Ecto neural progenitor cell (in vitro differentiated cells): ENCODE measurements at places on chromosomes 1 and 21.
A peak's percentile ranks its signal among the peaks of the same experiment; 100 is the strongest.

DNA sequence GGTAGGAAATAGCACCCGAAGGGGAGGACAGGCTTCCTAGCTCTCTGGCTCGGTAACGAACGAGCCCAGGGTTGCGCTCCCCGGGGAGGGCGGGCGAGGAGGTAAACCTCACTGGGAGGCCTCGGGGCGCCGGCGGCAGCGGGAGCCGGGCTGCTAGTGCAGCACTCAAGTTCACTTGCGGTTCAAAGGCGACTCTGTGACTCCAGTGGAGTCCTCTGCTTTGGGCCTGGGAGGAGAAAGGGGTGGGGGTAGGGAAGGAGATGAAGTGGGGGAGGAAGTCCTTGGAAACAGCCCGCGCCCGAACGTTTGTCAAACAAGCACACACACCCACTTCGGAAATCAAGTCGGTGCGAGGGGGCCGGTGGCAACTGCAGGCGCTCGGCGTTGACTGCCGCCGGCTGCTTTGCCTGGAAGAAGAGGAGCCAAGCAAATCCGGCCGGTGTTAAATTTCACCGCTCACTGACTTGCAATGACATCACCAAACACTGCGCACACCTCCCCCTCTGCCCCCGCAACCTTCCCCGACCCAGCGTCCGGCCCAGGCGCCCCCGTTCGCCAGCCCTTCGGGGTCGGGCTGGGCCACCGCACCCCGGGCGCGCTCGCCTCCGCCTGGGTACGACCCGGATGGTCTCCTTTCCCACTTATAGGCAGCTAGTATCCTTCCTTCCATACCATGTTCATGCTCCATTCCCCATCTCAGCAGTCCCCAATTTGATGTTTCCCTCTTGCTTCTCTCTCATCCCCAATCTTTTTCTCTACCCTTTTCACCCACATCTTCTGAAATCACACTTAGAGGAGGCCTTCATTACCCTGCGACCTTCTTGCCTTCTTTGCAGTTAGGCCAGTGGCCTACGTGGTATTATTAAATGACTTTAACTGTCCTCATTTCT is at the start of gene COL24A1:
Gene COL24A1, minus strand, starts transcription at position 207 of the 890 bp plus-strand sequence. CDS start 376 bp downstream, outside the sequence.
- peak; percentile 83 for DNase-seq

DNA sequence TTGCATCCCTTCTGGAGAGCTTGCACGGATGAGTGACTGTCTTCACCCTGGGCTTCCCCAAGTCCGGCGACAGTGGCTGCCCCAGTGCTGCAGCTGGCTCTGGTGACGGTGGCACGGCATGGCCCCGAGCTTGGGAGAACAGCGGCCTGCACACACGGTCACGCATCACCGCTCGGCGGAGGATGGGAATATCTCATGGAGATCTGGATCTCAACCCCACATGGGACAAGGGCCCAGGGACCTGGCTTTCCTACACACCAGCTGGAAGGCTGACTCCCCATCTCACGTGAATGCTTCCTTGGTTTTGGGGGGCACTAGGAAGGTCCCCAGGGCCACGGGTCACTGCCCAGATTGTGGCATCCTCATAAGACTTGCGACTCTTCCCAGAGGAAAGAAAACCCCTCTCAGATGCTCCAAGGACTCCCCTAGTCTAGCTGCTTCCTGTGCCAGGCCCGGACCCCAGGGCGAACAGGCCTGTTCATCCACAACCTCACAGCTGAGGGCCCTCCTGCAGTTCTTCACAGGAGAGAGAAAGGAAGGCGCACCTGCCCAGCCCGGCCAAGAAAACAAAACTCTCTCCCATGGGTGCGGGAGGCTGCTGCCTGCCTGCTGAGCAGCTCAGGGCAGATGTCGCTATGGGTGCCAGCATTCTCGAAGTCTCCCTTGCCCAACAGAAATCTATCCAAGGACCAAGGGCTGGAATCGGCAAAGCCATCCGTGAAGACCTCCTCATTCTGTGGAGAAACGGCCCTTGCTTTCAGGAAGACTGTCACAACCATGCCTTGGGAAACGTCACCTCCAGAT is 9.9 kb downstream of the CFAP410 start:
- DNase-seq = no peak

- no peak for DNase-seq
Observed at GRCh38 chr1:23897083-23897482, 16.1 kb downstream of the CNR2 start.

GRCh38 chr1:101967871-101968270 is 28.9 kb downstream of the OLFM3 start:
- no peak for DNase-seq

DNA sequence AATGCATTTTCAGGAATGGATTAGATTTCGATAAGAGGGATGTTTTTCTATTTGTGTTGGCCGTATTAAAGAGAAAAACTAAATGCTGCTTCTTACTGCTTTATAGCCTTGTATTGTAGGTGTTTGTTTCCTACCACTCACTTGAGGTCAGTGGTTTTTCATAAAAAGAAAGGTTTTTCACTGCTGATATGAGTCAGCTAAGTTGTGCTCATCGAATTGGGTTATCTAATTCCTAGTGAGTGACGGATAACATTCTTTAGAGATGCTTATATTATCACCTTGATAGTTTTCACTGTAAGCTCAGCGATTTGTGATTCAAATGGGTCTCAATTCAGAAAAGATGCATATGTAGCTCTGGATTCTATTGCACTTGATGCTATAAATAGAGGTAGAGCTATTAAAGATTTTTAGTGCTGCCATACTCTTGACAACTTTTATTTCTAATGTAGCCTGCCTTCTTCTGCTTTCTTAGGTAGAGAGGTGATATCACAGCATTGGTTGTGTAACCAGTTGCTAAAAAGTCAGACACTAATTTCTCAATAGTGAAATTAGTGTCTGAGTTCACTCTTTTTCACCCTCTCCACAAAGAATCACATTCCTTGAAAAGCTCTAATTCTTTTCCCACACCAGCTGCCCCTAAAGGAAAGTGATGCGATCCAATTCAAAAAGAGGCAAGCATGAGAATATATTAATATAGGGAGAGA is 180.0 kb downstream of the RASAL2 start:
- no peak for DNase-seq

- no peak for DNase-seq
Observed at GRCh38 chr1:202084791-202085681, 37.7 kb upstream of the GPR37L1 start.

DNA sequence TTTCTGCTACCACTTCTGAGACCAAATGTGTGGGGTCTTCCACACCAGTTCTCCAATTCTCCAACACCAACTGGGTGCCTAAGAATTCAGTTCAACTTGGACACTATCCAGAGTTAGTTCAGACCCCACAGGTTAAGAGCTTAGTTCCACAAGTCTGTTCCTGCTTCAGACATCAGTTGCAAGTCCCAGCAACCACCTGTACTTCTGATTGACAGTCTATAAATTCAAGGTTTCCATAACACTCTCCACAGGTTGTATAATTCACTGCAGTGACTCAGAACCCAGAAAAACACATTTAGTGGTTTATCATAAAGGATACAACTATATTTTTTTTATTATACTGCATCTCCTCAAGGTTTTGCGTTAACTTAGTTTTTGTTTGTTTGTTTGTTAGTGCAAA is 18.7 kb downstream of the AK5 start:
- DNase-seq = no peak

DNA sequence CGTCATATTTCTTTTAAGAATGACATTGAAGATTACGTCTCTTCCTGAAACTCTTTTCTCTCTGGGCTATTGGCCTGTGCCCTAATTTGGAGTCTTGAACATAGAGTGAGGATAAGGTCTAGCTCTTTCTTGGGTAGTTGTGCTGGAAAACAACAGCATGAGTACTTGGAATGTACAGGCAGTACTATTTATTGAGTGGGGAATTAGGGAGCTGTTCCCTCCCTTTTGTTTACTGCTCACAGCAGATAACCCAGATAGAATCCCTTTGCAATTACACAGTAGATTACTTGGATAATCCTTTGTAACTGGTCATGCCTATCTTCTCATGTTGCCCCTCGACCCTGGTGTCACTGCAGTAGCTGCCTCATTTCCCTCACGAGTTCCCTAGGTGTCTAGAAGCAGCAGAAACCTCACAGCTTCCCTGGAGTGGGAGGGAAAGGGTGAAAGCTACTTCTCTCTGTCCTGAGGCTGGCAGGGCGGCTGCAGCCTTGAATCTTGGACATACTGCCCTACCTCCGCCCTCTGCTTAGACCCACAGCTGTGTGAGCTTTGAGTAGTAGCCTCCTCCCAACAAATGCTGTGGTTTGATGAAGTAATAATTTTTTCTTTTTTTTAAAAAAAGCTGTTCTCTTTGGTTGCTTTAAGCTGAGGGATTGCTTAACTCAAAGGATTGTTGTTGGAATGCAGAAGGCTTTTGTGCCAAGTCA is 70.6 kb downstream of the FGGY start:
- DNase-seq = peak; percentile 49

DNA sequence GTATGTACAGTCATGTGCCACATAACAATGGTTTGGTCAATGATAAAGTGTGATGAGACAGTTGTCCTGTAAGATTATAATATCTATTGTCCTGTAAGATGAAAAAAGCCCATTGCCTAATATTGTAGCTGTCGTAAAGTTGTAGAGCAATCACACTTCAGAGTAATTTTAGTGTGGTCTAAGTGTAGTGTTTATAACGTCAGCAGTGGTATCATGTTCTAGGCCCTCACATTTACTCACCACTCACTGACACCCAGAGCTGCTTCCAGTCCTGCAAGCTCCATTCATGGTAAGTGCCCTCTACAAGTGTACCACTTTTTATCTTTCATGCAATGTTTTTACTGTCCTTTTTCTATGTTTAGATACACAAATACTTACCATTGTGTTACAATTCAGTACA is 259.9 kb upstream of the RAB4A start:
- DNase-seq = no peak

DNA sequence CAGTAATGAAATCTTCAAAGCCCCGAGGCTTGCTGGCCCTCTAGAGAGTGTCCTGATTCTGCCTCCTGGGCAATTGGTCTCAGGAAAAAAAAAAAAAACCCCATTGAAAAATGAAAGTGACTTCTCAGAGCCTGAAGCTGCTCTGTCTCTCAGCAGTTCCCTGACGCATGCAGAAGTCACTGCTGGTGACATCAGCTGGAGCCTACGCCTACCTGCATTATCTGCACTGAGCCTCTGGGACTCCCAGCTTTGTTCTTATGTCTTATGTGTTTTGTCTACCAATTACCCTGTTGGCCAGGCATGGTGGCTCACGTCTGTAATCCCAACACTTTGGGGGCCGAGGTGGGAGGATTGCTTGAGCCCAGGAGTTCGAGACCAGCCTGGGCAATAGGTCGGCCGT is 10.1 kb upstream of the SLC25A33 start:
- no peak for DNase-seq

- no peak for DNase-seq
Observed at GRCh38 chr21:33244779-33245105, 15.0 kb downstream of the IFNAR2 start.

GRCh38 chr1:116628448-116628847 is 39.1 kb downstream of the IGSF3 start:
- DNase-seq = no peak

DNA sequence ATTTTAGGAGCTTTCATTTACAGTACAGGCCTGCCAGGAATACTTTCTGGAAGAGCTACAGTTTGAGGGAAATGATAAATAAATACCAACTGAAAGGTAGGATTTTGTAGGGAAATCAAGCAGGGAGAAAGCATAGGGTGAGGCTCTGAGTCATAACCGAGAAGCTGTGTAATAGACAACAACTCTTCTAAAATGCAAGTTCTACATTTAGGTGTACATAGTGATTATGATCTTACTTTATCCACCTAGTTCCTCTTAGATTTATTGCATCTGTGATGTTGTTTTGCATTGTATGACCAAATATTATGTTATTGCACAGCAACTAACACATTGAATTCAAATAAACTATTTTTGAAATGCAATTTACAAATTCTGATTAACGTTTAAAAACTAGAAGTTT is 819.3 kb downstream of the PLA2G4A start:
- DNase-seq = no peak

GRCh38 chr1:170221031-170221430 is 75.3 kb downstream of the NTMT2 start:
- DNase-seq = no peak

- DNase-seq = no peak
Observed at GRCh38 chr1:91583326-91583755, 82.7 kb downstream of the CDC7 start.

DNA sequence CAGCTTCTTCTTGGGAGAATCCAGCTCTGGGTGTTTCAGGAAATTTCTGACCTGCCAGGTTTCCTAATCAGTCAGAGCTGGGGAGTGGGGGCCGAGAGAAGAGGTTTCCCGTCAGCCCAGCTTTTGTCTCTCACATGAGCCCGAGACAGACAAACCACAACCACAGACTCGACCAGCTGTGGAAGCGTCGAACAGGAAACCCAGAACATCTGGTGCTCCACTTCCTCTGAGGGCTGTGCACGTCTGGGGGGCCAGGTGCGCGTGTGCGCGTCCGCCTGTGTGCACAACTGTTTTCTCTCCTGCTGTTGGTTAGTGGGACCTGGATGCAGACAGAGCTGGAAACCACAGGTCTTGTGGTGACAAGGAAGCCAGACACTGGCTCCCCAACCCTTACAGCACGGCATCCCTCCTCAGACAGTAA is 113.0 kb upstream of the SLC25A33 start:
- DNase-seq = no peak

DNA sequence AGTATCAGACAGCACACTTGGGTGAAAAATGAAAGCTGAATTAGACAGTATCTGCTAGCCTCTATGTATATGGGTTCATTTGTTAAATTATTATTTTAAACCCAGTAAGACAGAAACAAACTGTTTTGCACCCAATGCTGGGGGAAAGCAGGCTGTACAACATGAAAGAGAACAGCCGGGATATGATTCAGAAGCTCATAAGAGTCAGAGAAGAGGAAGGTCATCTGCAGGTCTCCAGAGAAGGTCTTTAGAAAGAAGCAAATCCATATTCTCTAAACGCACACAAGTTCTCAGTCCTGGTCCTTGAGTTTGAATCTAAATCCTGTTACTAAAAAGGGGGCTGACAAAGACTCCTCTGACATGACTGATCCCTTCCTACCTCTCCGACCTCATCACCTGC is 155.1 kb downstream of the SIPA1L2 start:
- DNase-seq = no peak

GRCh38 chr1:11501491-11501897 is 22.5 kb downstream of the DISP3 start:
- DNase-seq = no peak

DNA sequence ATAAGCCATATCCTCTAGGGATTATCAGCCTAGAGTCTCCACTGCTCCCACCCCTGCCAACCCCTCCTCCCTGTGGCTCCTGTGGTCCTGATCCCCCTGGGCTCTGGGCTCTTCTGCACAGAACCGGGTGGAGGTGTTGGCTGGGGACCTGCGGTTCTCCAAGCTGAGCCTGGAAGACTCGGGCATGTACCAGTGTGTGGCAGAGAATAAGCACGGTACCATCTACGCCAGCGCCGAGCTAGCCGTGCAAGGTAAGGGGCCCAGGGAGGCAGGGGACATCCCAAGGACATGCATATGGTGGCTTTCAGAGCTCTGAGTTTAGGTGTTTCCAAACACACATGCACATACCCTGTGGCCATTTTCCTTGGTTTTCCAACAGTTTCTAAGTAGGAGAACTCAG is 19.3 kb downstream of the CNTN2 start:
- no peak for DNase-seq

DNA sequence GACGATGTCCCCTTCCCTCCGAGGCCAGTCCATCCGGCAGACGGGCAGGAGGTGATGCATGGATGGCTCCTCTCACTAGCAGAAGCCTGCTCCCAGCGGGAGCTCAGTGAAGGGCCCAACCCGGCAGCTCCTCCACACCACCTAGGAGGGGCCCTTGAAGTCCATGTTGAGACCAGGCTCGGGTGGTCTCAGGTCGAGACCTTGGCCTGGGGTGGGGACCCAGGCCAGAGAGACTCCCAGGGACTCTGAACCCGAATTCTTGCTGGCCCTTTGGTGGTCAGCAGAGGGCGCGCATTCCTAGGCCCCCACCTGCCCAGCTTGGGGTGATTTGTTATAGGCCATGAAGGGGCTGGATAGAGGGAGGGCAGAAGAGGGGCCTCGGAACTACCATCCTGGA is 642 bp upstream of the NT5C1A start:
- peak; percentile 68 for DNase-seq
